Renal cortical epithelial cell (primary cell): ENCODE measurements at places on chromosomes 12 and 14.

DNA sequence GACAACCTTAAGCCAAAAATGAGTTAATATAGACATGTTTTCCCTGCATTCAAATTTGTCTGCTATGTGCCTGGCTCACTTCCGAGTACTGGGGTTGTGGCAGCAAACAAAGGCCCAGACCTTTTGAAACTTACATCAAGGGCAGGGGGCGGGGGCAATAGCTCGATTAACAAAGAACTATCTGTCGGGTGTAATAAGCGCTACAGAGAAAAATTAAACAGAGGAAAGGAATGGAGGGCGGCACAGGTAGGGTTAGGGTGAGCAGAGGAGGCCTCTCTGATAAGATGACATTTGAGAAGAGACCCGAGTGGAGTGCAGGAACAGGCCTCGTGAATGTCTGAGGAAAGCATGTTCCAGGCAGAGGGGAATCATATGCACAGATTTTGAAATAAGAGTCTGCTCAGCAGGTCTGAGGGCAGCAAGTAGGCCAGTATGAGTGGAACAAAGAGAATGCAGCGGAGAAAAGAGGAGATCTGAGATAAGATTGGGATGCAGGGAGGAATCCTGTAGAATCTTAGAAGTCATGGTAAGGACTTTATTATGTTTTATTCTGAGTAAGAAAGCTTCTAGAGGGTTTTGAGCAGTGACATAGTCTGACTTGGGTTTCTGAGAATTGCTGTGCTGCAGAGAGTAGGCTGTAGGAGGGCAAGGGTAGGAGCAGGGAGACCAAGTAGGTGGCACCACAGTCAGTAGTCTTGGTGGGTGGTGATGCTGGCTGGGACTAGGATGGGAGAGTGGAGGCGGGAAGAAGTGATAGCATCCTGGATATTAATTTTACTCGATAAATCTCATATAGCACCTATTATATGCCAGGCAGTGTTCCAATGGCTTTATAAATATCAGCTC, 52.6 kb downstream of the BICDL1 start:
- no peak for DNase-seq

DNA sequence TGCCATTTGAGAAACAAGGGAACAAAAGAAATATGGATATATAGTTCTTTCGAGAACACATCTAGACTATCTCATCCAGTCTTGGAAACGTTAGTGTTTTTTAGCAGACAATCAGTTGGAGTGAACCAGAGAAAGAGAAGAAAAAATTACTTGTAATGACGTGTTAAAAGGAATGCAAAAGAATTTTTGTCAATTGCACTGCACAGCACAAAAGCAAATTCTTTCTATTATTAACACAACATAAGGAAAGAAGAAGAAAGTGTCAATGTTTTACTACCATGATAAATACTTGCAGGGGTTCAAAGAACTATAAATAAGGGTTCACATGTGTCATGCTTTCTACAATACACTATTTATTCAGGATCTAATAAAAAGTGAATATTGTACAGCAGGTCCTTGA, 27.5 kb upstream of the GSG1 start:
- DNase-seq = no peak

GRCh38 chr12:3202734-3203446, 125.7 kb downstream of the TSPAN9 start:
- DNase-seq = peak; percentile 25

- DNase-seq = no peak
These were observed 149.3 kb downstream of the ATP23 start for GRCh38 chr12:58090685-58091084.

DNA sequence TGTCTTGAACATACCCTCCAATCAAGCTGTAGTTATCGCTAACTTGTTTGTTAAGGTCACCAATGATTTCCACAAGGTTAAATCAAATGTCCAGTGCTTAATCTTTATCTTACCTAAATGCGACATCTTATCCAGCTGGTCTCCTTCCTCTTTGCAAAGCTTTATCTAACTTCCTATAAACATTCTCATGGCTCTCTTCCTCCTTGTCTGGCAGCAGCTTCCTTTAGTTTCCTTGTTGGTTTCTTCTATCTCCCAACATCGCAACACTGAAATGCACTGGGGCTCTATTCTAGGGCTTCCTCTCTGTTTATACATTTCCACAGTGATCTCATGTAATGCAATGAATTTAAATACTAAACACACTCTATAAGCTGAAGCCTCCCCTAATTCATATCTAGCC, 28.7 kb downstream of the UBE2N start:
- no peak for DNase-seq
